T-helper 17 cell (primary cell): ENCODE measurements at places on chromosomes 4 and X. TPM values are rescaled to one million over a fixed set of nuclear protein-coding genes. Genes with fewer than 3 reads are reported as not detected.
A peak's percentile ranks its signal among the peaks of the same experiment; 100 is the strongest.

The GPR82 gene
- not detected for total RNA-seq

The USP51 gene
- total RNA-seq, result 1.8 TPM

The PI4K2B gene
- total RNA-seq, result 12.6 TPM

The KCTD8 gene
- total RNA-seq, result not detected

The THOC2 gene
- 79.9 TPM for total RNA-seq

The HSD17B11 gene
- total RNA-seq, result 27.7 TPM

The AP1S2 gene
- 33.3 TPM for total RNA-seq

The P2RY10 gene
- 78.4 TPM for total RNA-seq

DNA sequence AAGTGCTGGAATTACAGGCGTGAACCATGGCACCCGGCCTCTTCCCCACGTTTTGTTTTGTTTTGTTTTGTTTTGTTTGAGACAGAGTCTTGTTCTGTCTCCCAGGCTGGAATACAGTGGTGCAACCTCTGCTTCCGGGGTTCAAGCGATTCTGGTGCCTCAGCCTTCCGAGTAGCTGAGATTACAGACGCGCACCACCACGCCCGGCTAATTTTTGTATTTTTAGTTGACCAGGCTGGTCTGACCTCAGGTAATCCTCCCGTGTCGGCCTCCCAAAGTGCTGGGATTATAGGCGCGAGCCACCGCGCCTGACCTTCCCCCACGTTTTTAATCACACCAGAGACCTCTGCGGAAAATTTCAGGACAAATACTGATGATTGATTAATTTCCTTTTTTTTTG lies 2.2 kb downstream of the ENOPH1 start:
- no peak for DNase-seq
- no peak overlapping the region for H3K4me3 ChIP-seq
- peak overlapping the region; percentile 41 for H3K27ac ChIP-seq
- H3K36me3 ChIP-seq, result peaks cover 6% of the 10 kb centered on the region

- H3K4me1 ChIP-seq, result peaks cover 28% of the 10 kb centered on the region
- peak; percentile 23 for DNase-seq
- H3K27me3 ChIP-seq, result no peaks in the 10 kb centered on the region
- peaks cover 4% of the 10 kb centered on the region for H3K36me3 ChIP-seq
Measured at GRCh38 chr4:42655921-42656678, 805 bp downstream of the ATP8A1 start.

- H3K4me3 ChIP-seq, result no peak overlapping the region
- no peaks in the 10 kb centered on the region for H3K36me3 ChIP-seq
- no peaks in the 10 kb centered on the region for H3K4me1 ChIP-seq
- no peak overlapping the region for H3K27ac ChIP-seq
- DNase-seq, result no peak
- no peaks in the 10 kb centered on the region for H3K27me3 ChIP-seq
Measured at GRCh38 chrX:69080855-69081465, 84.3 kb downstream of the PJA1 start.

- H3K36me3 ChIP-seq, result peaks cover 4% of the 10 kb centered on the region
- peaks cover 24% of the 10 kb centered on the region for H3K4me1 ChIP-seq
- no peaks in the 10 kb centered on the region for H3K27me3 ChIP-seq
- H3K27ac ChIP-seq, result no peak overlapping the region
Measured at GRCh38 chr4:38519666-38520065, 144.3 kb upstream of the KLF3 start.

- H3K27me3 ChIP-seq, result no peaks in the 10 kb centered on the region
- no peak for DNase-seq
- no peak overlapping the region for H3K4me3 ChIP-seq
Measured at GRCh38 chrX:41664375-41664901, 24.3 kb upstream of the GPR34 start.

- no peak overlapping the region for H3K27ac ChIP-seq
- peaks cover 3% of the 10 kb centered on the region for H3K36me3 ChIP-seq
- no peaks in the 10 kb centered on the region for H3K27me3 ChIP-seq
- no peak for DNase-seq
Measured at GRCh38 chr4:26404743-26405206, 84.0 kb downstream of the RBPJ start.

- H3K27me3 ChIP-seq, result no peaks in the 10 kb centered on the region
- no peaks in the 10 kb centered on the region for H3K4me1 ChIP-seq
- H3K4me3 ChIP-seq, result no peak overlapping the region
Measured at GRCh38 chrX:103806862-103807474, 25.1 kb downstream of the RAB9B start.

- H3K4me3 ChIP-seq, result peak overlapping the region; percentile 47
- no peak for DNase-seq
- H3K27ac ChIP-seq, result peak overlapping the region; percentile 29
- H3K4me1 ChIP-seq, result peaks cover 6% of the 10 kb centered on the region
- no peaks in the 10 kb centered on the region for H3K27me3 ChIP-seq
Measured at GRCh38 chr4:3218824-3219760, 29.9 kb upstream of the MSANTD1 start.

DNA sequence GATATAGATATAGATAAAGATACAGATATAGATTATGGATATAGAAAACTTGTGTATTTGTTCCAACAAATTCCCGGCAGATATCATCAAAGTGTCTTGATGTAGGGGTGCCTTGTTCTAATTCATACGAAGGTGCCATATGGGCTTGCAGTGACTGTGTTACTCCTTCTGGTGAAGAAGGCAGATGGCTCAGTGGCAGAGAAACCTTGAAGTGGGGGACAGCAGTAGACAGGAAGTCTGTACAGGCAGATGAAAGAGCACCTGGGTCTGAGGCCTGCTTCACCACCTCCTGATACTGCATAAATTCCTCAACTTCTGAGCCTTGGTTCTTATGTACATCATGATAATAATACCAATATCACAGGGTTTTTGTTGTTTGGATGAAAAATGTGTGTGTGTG lies 179.5 kb upstream of the GATB start:
- no peak overlapping the region for H3K4me3 ChIP-seq
- H3K36me3 ChIP-seq, result no peaks in the 10 kb centered on the region

- peaks cover 4% of the 10 kb centered on the region for H3K4me1 ChIP-seq
- peak; percentile 67 for DNase-seq
- no peaks in the 10 kb centered on the region for H3K36me3 ChIP-seq
- peak within 1 kb of the TSS; percentile 75 for H3K27ac ChIP-seq
- H3K27me3 ChIP-seq, result no peaks in the 10 kb centered on the region
Measured at GRCh38 chrX:112840382-112841113, at the start of gene AMOT. AMOT (minus strand) TSS chrX:112840831; CDS start chrX:112823126, 17,705 bp downstream.

GRCh38 chrX:130282151-130282550 lies 13.5 kb upstream of the ZNF280C start:
- no peak overlapping the region for H3K4me3 ChIP-seq
- no peaks in the 10 kb centered on the region for H3K36me3 ChIP-seq
- H3K4me1 ChIP-seq, result peaks cover 2% of the 10 kb centered on the region
- H3K27me3 ChIP-seq, result peaks cover 4% of the 10 kb centered on the region

DNA sequence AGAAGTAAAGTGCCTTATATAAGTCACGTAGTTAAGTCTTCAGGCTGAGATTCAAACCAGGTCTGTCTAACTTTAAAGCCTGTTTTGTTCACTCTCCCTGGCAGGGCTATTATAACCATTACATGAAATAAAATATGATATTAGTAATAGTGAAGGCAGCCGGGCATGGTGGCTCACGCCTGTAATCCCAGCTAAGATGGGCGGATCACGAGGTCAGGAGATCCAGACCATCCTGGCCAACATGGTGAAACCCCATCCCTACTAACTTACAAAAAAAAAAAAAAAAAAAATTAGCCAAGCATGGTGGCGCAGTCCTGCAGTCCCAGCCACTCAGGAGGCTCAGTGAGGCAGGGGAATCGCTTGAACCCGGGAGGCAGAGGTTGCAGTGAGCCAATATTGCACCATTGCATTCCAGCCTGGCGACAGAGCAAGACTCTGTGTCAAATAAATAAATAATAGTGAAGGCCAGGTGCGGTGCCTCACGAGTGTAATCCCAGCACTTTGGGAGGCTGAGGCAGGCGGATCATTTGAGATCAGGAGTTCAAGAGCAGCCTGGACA lies 22.1 kb upstream of the SOWAHD start:
- H3K36me3 ChIP-seq, result no peaks in the 10 kb centered on the region
- H3K4me3 ChIP-seq, result no peak overlapping the region
- no peaks in the 10 kb centered on the region for H3K4me1 ChIP-seq
- no peak for DNase-seq
- H3K27ac ChIP-seq, result no peak overlapping the region

- no peak for DNase-seq
Measured at GRCh38 chrX:66002824-66003680, 36.8 kb downstream of the VSIG4 start.

DNA sequence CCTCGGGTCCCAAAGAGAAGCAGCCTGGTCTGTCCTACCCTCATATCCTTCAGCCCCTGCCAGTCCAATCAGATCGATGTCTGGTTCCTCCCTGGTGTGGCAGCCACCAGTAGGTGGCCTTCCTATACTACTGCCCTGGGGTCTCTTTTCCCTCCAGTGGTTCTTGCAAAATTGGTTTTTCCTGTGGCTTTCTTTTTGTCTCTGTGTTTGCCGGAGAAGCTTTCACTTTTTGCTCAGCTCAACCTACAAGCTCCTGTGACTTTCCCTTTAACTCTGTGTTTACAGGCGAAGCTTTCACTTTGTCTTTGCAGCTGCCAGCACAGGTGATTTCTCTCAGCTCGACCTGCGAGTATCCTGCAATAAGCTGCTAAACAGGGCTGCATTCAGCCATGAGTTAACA lies 46.8 kb downstream of the UGT2A3 start:
- H3K4me1 ChIP-seq, result no peaks in the 10 kb centered on the region
- no peaks in the 10 kb centered on the region for H3K36me3 ChIP-seq
- H3K27ac ChIP-seq, result no peak overlapping the region

- H3K4me3 ChIP-seq, result peak overlapping the region; percentile 93
- no peaks in the 10 kb centered on the region for H3K27me3 ChIP-seq
- DNase-seq, result peak; percentile 17
- peaks cover 18% of the 10 kb centered on the region for H3K4me1 ChIP-seq
Measured at GRCh38 chr4:4574792-4575191, 32.9 kb upstream of the STX18 start.

DNA sequence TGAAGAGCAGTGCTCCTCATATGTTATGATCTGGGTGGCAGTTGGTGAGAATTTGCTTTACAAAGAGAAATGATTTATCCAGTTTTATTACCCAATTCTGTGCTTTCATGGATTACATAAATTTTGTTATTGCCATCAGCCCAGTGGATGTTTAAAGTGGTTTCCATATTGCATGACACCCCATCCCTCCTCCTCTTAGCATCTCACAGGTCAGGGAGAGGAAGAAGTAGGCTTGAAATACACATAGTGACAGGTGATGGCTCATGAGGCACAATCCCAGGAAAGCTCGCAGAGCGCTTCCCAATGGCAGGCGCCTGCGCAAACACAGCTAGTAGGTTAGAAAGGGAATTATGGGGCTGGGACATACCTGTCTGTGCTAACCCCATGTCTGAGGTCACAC lies 47.7 kb upstream of the GATB start:
- peaks cover 8% of the 10 kb centered on the region for H3K27me3 ChIP-seq
- H3K36me3 ChIP-seq, result no peaks in the 10 kb centered on the region
- no peak for DNase-seq
- no peaks in the 10 kb centered on the region for H3K4me1 ChIP-seq
